ENCODE measurements at places on chromosomes 6 and 20.

DNA sequence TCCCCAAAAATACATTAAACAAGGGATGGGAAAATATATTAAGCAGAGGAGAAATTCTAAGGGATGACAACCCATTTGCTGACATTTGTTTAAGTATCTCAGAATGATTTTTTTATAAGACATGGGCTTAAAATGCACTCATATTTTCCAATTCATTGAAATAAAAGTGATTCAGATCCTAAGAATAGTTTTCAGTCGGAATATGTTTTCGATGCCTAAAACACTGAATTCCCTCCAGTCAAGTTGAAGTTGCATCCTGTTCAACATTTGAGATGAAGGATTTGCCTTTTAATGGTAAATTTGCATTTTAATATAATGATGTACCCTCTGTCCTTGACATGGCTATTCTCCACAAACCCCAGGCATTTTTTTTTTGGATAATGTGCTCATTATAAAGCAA, 79.3 kb downstream of the PTCHD4 start:
- DNase-seq, result no peak

DNA sequence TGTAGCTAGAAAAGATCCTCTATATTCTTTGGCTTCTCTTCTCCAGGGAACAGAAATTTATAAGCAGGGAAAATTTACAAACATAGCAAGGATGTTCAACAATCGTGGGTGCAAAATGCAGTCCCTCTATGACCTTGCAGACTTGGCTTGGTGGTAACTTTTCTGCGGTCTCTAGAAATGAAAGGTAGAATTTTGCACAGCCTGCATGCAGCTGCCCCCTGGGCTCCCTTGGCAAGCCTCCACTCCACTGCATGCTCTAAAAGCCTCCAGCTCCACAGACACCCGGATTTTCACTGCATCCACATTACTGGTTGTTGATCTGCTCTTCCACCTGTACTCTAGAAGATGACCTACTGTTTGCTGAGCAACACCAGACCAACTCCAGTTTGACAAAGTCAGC, 236.5 kb upstream of the EYS start:
- DNase-seq, result no peak

GRCh38 chr6:56889492-56889891, 65.4 kb upstream of the BEND6 start:
- DNase-seq, result no peak

DNA sequence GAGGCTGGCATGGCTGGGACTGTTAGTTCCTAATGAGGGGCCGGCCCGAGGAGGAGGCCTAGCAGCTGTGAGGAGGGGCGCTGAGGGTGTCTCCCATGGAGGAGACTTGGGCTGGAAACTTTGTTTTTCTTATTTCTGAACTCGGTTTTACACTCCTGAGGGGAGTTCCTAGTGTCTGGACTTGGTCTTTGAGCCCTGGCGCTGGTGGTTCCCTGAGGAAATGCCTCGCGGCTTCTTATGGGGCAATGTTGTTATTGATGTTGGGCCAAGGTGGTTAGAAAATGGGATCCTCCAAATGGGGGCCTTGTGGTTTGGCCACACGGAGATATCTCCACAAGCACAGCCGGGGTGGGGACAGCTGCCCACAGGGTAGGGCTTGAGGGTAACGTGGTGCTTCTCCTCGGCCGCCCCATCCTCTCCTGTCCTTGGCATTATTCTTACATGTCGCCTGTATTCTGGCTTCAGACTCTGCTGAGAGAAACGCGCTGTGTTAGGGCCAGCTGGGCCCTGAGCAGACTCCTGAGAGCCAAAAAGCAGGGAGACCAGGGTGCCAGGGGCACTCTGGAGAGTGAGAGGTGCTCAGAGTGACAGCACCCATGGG, 136.9 kb downstream of the FOXO3 start:
- no peak for DNase-seq

- no peak for DNase-seq
These were observed 13.3 kb downstream of the HLA-DPB1 start for GRCh38 chr6:33088931-33089620.

DNA sequence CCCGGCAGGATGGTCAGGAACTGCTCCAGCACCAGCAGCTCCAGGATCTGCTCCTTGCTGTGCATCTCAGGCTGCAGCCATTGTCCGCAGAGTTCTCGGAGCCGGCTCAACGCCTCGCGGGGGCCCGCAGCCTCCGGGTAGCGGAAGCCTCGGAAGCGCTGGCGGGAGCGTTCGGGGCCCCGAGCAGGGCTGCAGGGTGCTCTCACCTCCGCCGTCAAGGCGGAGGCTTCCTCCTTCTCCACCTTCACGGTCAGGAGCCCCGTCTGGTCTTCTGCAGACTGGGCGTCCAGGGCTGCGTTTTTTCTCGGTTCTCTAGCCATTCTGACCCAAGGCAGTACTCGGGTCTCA, 434 bp downstream of the ZKSCAN4 start:
- DNase-seq, result no peak

DNA sequence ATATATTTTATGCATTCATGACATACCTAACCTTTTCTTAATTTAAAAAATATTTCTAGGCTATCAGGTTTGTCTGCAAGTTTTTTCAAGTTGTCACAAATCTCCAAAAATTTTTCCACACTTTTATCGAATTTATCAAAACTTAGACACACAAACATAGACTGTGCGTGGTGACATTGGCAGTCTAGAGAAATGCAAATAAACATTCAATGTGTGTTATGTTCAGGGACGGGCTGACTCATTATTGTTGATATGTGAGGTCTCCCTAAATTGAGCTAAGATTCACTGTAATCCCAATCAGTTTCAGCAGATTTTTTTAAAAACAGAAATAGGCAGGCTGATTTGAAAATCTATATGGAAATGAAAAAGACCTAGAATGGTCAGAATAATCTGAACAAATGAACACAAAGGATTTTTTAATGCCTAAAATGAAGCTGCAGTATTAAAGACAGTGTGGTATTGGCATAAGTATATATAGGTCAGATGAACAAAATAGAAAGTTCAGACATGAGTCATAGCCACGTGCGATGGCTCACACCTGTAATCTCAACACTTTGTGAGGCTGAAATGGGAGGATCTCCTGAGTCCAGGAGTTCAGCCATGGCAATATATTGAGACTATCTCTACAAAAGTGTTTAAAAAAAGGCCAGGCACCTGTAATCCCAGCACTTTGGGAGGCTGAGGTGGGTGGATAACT, 19.2 kb downstream of the BLTP3A start:
- no peak for DNase-seq

- no peak for DNase-seq
These were observed 3.7 kb upstream of the KAT14 start for GRCh38 chr20:18133962-18134361.

- no peak for DNase-seq
These were observed 600.4 kb downstream of the RFPL4B start for GRCh38 chr6:112947507-112947906.

GRCh38 chr6:34771727-34772126, 14.4 kb downstream of the SNRPC start:
- no peak for DNase-seq

- no peak for DNase-seq
These were observed 11.0 kb upstream of the ADGRG6 start for GRCh38 chr6:142290851-142291250.

- no peak for DNase-seq
These were observed 181.2 kb upstream of the POU3F2 start for GRCh38 chr6:98653179-98653578.

GRCh38 chr6:78345882-78346281, 521.5 kb upstream of the IRAK1BP1 start:
- no peak for DNase-seq

- no peak for DNase-seq
These were observed 219.0 kb downstream of the PREX1 start for GRCh38 chr20:48608756-48609155.

DNA sequence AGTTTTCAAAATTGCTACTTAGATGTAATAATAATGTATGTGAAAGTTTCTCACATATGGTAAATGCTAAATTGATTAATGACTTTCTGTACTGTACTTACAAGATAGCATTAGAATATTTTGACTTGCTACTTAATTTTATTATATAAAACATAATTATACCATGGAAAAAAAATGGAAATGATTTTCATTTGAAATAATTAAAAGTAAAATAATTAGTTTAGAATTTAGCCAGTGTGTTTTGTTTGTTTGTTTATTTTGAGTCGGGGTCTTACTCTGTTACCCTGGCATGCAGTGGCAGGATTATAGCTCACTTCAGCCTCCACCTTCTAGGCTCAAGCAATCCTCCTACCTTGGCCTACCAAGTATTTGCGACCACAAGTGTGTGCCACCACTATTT, 7.1 kb downstream of the STXBP5 start:
- no peak for DNase-seq

GRCh38 chr6:11185204-11185842, 47.1 kb downstream of the NEDD9 start:
- DNase-seq, result no peak

- DNase-seq, result no peak
These were observed 148.4 kb downstream of the CDH4 start for GRCh38 chr20:61400499-61400898.

DNA sequence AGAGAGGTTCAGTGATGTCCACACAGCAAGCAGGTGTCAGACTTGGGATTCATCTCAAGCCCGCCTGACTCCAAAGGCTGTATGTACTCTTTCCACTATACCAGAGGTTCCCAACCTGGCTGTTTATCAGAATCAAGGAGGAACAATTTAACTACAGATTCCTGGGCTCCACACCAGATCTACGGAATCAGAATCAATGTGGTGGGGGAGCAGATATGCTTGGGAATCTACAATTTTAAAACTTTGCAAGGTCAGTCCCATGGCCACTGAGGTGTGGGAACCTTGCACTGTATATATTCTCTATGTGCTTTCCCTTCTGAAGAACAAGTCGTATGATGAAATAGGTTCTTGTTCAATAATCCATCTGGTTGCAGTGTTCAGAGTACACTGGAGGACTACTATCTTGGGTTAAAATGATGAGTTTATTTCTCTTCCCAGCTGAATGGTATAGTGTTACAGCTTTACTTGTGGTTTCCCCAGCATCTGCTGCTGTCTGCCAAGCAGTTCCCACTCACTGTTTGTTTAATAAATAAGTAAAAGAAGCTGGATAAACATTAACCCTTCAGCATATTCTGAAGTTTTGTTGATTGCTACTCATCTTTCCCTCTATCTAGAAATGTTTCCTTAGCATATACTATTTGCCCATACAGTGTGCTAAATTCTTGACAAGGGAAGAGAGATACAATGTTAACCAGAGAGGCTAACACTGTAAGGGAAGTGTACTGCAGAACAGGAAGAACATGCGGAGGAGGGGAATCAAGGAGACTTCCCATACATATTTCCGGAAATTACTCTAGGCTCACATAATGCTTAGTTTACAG, 9.9 kb downstream of the TTI1 start:
- DNase-seq, result no peak

GRCh38 chr6:22783931-22784330, 214.6 kb downstream of the HDGFL1 start:
- DNase-seq, result no peak

DNA sequence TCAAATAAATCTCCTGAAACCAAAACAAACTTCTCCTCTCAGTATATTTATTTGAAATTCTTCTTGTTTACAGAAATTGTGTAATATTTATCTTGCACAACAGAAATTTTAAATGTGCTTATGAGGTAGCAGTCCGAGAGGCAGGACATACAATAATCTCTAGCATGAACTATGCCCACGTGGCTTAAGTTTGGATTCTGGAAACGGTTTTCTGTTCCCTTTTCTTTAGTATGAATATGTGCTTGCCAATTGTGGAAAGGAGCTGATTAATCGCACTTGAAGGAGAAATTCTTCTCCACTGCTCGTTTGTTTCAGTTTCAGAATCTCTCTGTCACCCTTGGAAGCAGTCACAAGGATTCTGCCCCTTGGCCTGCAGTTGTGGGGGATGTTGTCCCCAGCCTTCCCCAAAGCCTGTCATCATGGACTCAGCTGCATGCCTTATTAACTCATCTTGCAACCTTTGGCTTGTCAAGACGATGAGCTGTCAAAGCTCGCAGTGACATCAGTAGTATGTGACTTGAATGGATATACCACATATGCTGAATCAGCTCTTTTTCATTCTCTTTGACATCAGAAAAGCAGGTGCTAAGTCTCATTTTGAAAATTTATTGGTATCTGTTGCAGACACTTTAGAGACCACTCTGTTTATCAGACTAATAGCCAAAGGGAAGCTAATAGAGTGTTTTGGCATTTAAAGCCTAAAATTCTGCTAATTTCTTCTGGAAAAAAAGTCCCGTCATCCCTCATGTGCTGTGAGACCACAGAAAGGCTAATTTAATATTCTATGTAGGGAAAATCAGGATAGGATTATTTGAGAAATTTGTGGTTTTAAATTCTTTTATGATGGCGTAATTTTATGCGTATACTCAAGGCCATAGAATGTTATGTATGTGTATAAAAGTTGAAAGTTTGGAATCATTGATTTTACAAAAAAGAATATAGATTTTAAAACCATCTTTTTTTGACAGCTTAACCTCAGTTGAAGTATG, 186.8 kb downstream of the ARID1B start:
- no peak for DNase-seq

- DNase-seq, result no peak
These were observed 17.9 kb downstream of the HLA-G start for GRCh38 chr6:29845405-29846006.

DNA sequence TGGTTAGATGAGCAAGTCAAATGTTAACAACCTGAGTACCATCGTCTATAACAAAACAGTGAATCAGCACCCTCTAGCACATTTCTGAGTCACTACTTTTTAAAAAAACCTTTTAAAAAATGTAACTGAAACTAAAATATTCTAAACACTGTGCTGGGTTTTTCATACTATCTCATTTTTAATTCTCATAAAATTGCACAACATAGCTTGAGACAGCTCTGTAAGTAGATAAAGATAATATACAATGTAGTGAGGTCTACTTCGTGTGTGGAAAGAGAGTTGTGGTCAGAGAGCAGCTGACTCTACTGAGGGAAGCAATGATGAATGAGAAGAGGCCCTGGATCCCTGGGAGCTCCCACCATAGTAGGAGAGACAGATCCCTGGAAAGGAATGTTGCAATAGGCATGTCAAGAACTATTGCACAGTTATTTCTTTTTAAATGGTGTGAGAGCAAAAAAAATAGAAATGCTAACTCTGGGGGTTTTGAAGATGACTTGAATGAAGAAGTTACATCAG, 13.6 kb upstream of the CALHM6 start:
- DNase-seq, result no peak

- no peak for DNase-seq
These were observed 135.6 kb downstream of the TAF4 start for GRCh38 chr20:61929971-61930666.

- no peak for DNase-seq
These were observed 28.4 kb upstream of the BTN3A2 start for GRCh38 chr6:26336355-26337198.

DNA sequence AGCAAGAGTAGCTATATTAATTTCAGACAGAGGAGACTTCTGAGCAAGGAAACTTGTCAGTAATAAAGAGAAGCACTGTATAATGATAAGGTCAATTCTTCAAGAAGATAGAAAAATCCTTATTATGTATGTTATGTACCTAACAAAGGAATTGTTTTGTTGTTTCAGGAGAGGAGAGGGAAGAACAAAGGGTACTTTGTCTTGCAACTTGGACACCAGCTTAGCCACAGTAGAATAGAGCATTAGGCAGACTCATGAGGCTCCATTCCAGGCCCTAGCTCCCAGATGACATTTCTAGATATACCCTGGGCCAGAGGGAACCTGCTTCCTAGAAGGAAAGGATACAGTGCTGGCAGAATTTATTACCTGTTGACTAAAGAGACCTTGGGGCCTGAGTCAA, 6.5 kb upstream of the NUS1 start:
- no peak for DNase-seq

- no peak for DNase-seq
These were observed 21.9 kb downstream of the NCOA7 start for GRCh38 chr6:125812394-125813292.

Data from stimulated activated CD8-positive, alpha-beta memory T cell treated with anti-CD3 and anti-CD28 coated beads, Interleukin-2, amount 100 ng/mL, for 1 hour (primary cell).